ENCODE measurements at places on chromosomes 6 and 20.

DNA sequence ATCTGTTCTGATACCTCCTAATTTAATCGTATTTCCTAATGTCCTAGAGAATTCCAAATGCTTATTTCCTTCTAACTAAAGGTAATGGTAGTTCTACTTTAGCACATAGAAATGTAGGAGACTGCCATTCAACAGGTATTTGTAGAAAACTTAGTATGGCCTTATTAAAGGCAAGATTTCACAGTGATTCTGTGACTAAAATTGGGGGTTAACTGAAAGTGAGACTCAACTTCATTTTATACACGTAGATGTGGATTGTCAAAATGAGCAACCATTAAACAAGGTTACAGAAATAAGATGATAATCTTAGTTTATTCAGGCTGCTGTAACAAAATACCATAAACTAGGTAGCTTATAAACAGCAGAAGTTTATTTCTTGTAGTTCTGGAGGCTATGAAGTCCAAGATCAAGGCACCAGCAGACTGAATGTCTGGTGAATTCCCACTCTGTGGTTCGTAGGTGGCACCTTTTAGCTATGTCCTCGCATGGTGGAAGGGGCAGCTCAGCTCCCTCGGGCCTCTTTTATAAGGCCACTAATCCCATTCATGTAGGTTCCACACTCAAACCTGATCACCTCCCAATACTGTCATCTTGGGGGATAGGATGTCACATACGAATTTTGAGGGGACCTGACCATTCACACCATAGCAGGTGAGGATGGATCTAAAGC lies 38.7 kb downstream of the TAB2 start:
- no peak for DNase-seq

DNA sequence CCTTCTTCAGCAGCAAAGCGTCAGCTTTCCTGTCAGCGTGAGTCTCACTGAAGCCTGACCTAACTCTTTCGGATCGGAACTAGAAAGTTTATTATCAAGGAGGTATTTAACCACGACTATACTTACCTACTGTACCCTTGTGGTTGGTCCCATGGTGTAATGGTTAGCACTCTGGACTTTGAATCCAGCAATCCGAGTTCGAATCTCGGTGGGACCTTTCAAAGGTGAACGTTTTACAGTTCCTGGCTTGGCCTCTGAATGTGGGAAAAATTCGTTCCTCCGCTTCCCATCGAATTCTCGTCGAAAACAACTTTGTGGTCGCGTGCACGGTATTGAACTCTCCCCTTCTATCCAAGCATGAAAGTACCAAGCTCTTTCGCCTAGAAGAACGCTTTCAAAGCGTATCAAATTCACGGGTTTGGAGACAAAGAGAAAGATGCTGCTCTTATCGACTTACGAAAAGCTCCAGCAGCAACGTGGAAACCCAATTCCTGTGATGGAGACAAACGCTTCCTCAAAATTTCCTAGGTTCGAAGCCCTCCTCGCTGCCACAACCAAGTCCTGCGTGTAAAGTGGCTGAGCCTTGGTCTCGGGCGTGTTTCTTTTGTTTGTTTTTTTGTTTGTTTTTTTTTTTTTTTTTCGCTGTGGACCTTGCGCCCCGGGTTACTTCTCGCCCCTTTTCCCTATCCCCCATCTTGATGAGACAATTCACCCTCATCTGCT lies 63.7 kb downstream of the GPX5 start:
- peak; percentile 89 for DNase-seq

DNA sequence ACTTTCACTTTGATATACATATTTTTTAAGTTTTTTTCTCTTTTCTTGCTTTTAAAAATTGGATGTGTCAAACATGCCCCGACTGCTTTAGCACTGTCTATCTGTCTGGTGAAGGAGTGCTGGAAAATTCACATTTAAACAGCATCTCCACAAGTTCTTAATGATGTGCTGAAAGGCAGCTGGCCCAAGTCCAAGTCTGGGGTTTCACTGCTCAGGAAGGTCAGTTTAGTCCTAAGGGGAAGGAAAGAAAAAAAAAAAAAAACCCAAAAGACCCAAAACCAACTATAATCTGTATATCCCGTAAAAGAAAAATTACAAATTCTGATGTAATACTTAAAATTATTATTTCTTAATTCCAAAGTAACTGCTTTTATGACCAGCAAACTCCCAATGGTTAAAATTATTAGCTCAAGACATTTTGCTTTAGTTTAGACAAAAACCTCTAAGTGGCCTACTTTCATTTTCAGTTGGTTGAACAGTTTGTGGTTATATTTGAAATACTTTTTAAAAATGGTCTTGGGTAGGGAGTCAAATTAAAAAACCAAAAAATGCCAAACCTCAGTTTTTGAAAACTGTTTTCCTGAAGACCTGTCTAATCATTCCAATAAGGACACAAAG lies 79.5 kb upstream of the PREP start:
- DNase-seq: peak; percentile 79

DNA sequence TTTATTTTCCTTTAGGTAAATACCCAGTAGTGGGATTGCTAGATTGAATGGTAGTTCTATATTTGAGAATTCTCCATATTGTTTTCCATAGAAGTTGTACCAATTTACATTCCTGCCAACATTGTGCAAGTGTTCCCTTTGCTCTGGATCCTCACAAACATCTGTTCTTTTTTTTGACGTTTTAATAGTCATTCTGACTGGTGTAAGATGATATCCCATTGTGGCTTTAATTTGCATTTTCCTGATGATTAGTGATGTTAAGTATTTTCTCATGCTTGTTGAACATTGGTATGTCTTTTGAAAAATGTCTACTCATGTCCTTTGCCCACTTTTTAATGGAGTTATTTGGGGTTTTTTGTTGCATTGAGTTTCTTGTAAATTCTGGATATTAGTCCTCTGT lies 85.6 kb downstream of the UBE3D start:
- DNase-seq: peak; percentile 85

DNA sequence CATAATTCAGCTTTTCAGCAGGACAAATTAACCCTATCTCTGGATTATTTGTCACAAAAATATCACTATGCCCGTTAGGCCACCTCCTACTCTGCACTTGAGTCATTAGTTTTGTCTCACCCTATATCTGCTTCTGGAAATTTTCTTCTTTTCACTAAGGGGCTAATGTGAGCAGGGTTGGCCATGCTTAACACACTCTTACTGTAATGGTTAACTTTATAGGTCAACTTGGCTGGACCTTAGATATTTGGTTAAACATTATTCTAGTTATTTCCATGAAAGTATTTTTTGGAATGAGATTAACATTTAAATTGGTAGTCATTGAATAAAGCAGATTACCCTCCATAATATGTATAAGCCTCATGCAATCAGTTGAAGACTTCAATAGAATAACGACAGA lies 394.6 kb upstream of the PTCHD4 start:
- no peak for DNase-seq

- DNase-seq: no peak
These were observed 194.7 kb upstream of the RREB1 start for GRCh38 chr6:6912817-6913744.

GRCh38 chr6:25697537-25698340 lies 45.7 kb downstream of the SCGN start:
- no peak for DNase-seq

- DNase-seq: no peak
These were observed 12.0 kb downstream of the SLC2A10 start for GRCh38 chr20:46721476-46721875.

DNA sequence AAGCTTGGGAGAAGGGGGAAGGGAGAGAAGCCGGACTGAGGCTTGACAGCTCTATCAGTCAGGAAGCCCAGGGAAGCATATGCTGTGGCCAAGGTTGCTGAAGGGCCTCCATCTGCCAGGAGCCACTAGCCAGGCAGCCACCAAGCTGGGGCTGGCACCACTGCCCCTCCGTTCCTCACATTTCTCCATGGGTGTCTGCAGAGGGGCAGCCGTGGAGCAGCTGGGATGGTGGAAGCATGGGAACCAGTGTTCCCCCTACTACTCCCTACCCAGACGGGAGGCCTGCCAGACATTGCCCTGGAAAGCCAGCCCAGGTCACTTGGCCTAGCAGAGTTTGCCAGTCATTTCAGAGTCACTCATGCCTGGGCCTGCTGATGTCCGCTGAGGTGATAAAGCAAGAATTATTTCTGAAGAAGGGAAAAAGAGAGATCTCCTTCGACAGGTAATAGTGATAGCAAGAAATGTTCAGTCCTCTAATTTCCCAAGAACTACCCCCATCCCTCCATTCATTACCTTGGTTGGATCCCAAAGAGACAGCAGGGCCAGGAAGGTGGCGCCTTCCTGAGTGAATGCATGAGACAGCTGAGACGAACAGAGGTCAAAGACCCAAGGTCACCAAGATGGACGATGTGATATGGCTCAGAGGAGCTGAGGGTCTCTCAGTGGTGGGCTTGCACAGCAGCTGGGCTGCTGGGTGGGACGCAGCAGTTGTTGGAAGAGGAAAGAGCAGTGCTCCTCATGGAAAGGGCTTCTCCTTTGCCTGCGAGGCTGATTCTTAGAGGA lies 21.9 kb downstream of the SNPH start:
- no peak for DNase-seq

GRCh38 chr6:110609101-110609500 lies 132.7 kb upstream of the SLC22A16 start:
- no peak for DNase-seq

- DNase-seq: no peak
These were observed 177.5 kb upstream of the CST7 start for GRCh38 chr20:24771542-24772061.

GRCh38 chr20:8335495-8336195 lies 203.6 kb downstream of the PLCB1 start:
- no peak for DNase-seq

- DNase-seq: no peak
These were observed 265.5 kb downstream of the DLL1 start for GRCh38 chr6:170025341-170025911.

DNA sequence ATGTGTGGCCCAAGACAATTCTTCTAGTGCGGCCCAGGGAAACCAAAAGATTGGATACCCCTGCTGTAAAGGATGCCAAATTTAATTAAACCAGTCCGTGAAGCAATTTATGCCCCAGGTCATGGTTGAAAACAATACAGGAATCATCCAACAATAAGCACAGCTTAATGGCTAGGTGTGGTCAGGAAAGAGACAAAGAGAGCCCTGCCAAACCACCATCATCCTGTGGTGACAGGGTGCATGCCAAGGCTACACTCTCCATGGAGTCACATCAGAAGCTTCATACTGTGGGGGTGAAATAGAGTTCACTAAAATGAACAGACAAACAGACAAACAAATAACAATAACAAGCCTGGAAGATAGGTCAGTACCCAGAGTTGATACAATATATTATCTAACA lies 62.7 kb downstream of the DZANK1 start:
- no peak for DNase-seq

DNA sequence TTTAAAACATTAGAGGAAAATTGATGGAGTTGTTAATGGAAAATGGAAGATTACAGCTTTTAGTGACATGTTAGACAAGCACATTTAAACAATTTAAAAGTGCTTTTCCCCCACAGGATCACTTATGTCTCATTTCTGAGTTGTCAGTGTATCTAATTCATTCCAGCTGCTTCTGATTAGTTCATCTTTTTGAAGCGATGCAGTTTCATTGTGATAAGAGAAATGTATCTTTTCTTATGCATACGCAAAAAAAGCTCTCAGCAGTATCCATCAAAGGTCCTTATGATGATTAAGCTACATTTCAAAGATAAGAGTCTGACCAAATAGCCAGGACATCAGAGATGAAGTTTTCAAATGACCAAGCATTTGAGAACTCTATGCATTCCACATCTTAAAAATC lies 572.6 kb upstream of the SYNCRIP start:
- no peak for DNase-seq

GRCh38 chr6:83804886-83805285 lies 48.3 kb upstream of the RIPPLY2 start:
- no peak for DNase-seq

- DNase-seq: no peak
These were observed 18.0 kb upstream of the ZFAND3 start for GRCh38 chr6:37801605-37801940.

Data from fibroblast of skin of left quadriceps (primary cell).